ENCODE measurements at places on chromosomes 7 and 10.

- no peak for DNase-seq
Observed at GRCh38 chr10:86062647-86063145, 303.9 kb downstream of the GRID1 start.

DNA sequence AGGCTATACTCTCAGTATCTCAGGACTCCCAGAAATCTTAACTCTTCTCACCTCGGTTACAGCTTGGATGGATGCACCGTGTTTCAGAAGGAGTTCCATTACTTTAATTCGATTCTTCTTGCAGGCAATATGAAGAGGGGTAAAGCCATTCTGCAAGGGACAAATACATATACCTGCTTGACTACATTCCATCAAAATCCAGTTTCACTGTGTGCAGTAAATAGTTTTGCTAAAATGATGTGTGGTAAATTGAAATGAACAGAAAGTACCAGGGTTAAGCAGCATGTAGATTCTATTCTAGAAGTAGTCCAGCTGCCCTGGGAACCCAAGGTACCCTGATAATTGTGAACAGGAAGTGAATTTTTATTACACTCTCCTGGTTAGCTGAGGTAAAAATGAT is 183.9 kb downstream of the ANK3 start:
- DNase-seq = no peak

DNA sequence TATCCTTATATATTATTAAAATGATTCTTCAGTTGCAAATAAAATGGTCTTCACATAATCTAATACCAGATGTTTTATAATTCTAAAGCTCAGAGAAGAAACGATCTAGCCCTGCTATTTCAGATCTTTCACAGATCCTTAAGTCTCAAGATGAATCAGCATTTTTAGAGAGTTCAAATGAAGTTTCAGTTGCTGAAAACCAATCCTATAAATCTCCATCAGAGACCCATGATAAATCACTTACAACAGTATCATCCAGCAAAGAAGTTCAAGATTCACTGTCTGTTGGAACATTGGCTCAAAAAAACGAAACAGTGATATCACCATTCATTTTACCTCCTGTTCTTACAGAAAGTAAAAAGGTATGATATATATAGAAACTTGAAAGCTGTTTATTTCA is 137.0 kb downstream of the CCDC7 start:
- no peak for DNase-seq

GRCh38 chr7:132228240-132228639 is 348.0 kb downstream of the PLXNA4 start:
- no peak for DNase-seq

DNA sequence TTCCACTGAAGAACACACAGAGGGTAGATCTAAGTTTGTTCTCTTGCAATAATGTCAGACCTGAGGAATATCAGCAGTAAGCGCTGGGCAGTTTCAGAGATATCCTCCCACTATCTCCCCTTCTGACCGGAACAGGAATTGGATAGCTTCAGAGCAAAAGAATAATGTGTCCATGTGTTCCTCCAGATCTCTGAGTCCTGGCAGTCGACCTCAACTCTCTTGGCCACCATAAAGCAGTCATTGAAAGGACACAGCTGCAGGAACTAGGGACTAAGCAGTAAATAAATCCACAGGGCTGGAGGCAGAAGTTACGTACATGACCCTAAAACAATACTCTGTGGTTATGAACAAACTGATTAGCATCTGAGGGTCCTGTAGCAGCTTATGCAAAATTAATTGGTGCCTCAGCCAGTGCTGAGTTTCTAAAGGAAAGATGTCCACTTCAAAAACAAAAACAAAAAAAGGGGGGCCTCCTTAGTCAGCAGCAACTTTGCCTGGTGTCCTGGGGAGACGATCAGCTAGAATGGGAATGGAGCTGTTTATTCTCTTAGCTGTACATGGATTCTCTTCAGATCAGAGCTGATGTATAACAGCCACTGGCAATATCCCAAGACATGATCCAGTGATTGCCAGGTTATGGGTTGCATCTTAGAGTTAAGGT is 6.4 kb upstream of the PRTFDC1 start:
- peak; percentile 81 for DNase-seq

DNA sequence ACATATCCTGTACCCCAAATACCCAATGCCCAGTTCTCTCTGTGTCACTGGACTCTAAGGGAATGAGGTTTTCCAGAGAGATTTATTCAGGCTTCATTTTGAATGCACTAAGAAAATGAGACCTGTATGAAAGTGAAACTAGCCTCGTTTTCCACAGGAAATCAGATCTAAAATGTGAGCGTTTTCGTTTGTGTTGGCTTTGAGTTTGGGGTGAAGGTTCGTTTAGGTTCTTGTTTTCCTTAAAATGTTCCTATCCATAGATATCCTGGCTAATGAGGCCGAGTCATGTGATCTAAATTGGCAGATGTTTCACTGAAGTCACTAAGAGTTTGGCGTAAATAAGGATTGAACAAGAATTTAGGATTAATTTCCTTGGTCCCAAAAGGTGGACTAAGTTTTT is 90.9 kb upstream of the BMPER start:
- no peak for DNase-seq

DNA sequence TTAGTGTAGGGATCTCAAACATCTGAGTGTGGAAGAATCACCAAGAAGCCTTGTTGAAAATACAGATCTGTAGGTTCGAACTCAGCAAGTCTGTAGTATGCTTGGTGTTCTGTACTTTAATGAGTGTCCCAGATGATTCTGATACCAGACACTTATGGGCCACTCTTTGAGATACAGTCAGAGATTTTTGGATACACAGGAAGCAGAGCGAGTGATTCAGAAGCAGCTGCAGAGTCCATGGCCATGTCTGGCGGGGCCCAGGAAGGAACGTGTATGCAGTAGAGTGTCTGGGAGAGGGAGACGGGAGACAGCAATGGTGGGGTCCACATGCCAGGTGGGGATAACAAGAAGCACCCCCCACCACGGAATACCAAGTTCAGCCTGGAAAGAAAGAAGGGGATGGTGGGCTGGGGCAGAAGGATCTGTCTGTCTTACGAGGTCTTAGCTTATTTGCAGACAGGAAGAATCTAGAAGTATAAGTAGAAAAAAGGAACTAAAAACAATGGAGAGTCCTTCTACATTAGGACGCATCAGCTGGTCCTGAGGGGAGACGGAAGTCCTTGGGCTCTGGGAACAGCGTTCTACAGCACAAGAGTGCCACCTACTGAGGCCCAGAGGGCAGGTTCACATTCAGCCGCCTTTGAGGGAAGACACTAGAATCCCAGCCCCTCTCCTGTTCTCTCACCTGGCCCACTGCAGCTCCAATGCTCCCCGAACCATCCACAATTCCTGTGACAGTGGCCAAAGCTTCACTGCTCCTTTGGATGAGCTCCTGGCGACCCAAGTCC is 55.4 kb downstream of the SLC37A3 start:
- DNase-seq = no peak

DNA sequence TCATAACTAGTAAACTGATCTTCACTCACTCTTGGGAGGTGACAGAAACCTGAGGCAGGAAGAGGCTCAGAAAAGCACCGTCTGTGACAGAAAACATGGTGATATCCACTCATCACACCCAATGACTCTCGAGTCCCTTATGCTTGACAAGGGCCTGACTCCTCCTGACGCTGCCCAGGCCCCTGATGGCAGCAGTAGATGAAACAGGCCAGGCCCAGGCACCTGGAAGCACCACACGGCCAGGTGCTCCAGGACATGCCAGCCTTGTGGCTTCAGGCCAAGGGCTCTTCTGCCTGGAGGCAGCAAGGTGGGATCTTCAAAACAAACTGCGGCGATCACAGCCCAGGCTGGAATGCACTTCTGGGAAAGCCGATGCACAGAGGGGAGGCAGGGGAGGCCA is 89.3 kb downstream of the MAD1L1 start:
- no peak for DNase-seq

Measured in skin of body (tissue), 3 donors.